ENCODE measurements at places on chromosomes 4 and X.

DNA sequence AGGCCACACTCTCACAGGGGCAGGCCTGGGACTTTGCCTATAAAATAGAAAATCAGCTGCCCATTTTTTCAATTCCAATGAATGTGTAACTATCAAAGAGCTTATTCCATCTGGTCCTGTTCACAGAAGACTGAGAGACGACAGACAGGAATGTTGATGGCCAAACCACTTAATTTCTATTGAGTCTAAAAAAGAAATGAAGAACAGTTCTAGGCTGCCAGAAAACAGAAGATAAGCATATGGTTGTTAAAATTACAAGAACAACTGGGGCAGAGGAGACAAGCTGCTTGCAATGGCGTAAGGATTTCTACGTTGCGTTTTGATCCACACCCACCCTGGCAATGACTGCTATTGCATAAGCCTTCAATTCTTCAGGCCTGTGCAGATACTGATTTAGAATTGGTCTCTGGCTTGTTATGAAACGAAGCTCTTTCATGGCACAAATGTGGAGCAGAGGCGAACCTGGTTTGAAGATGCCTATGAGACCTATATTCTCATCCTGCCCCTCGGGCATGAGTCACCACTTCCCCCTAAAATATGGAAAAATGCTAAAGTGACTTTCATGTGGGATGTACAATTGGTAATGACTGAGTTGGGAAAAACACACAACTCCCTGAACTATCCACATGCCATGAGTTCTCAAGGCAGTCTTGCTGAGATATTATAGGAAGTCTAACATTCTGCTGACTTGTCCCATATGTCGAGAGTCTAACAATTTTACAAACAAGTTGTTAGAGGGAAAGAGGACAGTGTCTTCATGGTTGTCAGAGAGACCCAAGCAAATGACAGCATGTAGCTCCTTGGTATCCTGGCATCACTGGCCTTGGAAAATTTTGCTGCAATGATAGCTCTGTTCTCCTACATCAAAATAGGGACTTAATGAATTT lies 37.9 kb upstream of the SORBS2 start:
- DNase-seq, result no peak

DNA sequence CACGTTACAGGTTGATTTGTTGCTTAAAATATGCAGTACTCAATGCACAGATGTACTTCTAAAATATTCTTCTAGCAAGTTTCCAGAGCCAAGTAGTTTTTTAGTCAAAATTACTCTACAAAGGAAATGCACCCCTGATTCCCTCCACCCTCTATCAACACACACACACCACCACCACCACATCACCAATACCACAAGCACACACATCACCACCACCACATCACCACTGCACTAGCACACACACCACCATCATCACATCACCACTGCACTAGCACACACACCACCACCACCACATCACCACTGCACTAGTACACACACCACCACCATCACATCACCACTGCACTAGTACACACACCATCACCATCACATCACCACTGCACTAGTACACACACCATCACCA lies 105.2 kb upstream of the FRG1 start:
- no peak for DNase-seq

DNA sequence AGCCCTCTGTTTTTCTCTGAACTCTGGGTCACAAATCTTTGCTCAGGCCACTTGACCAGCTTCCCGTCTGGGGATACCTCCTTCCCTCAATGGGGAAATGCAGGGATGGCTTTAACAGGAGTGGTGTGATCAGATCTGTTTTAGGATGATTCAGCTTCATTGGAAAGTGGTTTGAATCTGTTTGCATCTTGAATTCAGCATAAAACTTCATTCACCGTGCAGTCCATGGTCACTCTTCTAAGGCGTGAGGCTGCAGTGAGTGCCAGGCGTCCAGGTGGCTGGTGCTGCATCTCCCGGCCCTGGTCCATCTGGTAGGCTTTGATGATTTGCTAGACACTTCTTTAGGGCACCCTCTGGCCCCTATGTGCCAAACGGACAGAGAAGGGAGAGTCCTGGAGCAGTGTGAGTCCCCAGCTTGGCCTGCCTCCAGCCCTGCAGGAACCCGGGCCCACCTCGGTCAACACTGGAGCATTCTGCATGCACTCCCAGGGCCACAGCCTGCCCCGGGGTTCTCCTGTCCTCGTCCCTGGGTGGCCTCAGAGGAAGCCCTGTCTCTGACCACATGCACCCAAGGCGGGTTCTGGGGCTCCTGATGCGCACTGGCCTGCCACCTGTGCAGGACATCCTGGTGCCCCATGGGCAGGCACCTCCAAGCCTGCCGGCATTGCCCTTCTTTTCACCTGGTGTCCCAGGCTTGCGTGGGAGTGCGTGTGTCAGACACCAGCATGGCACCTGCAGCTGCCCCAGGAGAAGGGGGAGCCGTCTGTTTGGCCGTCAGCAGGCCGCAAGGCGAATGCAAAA lies 251.5 kb upstream of the PSAPL1 start:
- DNase-seq, result no peak

DNA sequence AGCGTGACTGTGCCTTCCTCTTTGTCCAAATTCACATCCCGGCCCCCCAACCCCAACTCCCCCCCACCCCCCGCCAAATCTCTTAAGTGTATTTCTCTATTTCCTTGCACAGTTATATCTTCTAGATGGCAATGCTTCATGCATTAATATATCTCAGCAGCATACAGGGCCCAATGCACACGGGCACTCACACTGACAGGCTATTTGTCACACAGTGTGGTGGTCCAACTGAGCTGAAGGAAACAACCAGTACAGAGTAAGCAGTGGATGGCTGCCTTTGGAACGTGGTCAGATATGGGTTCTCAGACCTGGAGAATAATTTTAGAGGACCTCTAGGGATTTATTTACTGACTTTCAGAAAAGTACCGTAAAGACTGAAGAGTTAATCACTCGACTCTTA lies 681 bp downstream of the EXOC1 start:
- no peak for DNase-seq

DNA sequence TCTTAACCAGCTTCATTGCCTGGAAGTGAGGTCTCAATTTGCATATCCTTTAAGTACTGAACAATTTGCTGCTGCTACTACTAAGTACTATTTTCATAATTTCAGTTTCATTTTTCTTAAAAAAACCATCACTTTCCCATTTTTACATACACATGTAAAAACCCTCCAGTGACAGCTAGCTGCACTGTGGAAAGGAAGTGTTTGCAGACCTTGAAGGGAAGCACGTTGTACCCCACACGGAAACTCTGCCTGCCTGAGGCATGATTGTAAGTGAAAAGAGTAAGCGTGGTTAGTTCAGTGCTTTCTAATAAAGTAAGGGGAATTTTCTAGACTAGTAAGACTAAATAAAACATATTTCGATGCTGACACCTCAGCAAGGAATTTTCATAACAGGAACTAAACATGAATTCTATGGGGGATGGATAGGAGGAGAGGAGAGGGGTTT lies 103.6 kb downstream of the RAPGEF2 start:
- no peak for DNase-seq

DNA sequence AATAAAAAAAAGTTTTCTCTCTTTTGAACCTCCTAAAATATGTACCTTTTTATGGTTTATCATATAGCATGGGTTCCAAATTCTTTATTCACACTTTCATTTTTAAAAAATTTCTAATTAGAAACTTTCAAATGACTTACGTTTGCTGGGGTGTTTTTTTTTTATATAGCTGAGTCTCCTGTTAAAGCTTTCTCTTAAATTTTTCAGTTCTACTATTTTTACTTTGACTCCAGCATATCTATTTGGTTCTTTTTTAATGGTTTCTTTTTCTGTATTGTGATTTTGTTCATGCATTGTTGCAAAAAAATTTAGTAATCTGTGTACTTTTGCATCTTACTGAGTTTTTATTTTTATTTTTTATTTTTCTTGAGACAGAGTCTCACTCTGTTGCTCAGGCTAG lies 22.3 kb downstream of the ZNF718 start:
- no peak for DNase-seq

DNA sequence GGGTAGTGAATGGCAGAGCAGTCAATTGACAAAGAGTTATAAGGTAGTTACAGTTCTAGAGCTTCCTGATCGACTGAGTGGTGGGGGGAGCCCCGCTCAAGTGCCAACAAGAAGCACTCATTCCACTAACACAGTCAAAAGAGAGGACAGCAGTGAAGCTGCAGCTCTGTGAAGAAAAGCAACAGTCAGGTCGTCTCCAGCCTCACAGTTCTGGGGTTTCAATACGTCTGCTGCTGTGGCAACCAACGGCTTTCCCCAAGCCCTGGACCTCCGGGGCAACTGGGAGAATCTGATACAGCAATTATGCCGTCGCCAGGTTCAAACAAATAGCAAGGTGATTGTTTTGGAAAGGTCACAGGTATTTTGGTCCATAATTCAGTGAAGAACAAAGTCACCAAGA lies 30.8 kb downstream of the GPM6B start:
- peak; percentile 25 for DNase-seq

DNA sequence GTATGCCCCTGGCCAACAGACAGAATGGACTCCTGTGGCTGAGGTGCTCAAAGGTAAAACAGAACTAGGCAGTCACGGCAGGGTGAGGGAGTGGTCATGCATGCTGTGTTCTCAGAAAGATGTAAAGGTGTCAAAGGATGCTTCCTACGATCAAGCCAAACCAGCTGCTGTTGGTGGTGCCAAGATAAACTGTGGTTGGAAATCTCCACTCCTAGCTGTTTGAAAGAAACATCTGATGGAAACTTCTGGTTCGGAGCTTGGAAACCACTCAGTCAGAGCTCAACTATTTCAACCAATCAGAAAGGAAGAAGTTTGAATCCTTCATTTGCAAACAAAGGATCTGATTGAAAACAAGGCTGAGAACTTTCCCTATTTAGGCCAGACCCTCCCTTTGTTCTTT lies 68.5 kb upstream of the DDX60 start:
- DNase-seq, result no peak

DNA sequence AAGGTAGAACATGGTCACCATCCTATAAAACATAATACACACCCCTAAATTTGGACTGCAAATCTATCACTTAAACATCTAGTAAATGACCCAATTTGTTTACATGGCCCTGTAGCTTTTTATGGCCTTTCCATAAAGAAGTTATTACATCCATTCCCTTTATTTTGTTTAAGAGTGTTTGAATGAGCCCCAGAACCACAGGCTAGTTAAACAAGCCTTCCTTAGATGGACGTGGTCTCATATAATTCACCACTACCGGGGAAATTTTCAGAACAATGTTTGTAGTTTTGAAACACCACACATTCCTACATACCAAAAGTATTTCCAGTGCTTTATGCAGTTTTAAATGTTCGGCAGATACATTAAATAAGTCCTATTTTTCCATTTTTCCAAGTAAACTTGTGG lies 12.3 kb downstream of the PDGFC start:
- DNase-seq, result no peak

DNA sequence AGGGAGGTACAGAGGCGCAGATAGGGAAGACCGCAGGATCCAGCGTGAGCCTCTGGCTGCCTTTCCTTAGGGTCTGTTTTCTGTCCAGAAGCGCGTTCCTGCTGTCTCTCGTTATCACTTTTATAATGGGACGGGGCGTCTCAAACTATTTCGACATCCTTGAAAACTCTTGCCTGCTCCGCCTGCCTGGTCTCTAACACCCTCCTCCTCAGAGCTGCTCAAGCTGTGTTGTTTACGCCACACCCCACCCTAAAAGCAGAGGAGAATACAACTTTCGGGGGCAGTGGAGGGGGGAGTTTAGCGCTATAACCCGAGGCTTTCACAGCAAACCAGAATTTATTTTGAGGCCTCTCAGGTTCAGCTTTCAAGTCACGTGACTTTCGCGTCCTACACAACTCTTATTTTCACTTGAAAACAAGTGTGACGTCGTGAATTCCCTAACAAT lies 646 bp upstream of the FAM3A start:
- DNase-seq, result no peak

GRCh38 chr4:153527690-153528089 lies 61.5 kb downstream of the TMEM131L start:
- DNase-seq, result no peak

DNA sequence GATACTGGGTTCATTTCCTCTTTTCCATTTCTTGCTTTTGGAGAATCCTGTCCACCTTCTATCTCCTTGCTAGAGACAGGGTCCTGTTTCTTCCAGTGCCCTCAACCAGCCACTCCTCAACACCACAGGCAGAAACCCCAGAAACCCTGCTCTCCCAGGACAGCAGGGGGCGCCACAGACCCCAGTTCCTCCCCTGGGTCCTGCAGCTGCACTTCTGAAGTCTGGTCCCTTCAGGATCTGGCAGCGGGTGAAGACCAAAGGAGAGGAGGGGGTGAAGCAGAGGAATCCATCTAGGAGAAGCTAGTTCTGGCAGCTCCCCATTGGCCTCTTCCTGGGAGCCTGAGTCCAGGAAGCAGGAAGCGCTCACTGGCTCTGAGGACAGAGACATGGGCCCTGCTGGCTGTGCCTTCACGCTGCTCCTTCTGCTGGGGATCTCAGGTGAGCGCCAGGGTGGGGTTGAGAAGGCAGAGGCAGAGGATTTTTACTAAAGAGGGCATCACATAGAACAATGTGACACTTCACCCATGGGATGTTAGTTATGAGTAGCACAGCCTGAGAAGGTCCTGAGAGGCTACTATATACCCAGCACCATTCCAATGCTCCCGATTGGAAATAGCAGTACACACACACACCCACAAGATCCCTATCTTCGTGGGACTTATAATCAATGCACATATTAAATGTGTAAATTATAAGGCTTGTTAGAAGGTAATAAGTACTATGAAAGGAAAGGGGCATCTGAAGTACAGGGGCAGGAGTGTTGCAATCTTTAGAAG lies at the start of gene PRSS48:
Gene PRSS48 (plus strand): TSS at position 375 of the 776 bp plus-strand sequence. CDS start 12 bp downstream, at position 387.
- peak; percentile 1 for DNase-seq

DNA sequence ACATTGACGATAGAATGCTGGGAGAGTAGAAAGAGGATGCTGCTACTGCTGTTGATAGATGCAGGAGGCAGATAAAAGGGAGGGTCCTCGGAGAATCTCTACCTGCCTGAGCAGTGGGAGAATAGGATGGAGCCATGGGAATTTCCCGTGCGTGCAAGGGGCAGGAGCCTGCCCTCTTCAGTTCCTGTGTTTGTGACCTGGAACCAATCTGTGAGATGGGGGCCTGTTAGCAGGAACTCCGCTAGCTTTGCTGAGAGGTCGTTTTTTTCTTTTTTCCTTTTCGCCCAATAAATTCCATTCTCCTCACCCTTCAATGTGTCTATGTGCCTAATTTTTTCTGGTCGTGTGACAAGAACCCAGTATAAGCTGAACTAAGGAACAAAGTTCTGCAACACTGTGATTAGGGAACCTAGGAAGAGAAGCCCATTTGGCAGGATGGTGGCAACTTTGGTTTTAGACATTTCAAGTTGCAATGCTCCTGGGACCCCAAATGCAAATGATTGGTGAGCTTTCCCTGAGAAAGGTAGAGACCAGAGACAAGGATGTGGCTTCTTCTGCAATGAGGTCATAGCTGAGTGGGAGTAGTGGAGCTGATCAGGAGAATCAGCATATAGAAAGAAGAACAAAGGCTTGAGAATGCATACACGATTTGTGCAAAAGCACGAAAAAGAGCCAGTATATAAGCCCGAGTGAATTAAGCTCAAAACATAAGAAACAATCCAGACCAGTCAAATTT lies 23.9 kb downstream of the SLC39A8 start:
- no peak for DNase-seq

DNA sequence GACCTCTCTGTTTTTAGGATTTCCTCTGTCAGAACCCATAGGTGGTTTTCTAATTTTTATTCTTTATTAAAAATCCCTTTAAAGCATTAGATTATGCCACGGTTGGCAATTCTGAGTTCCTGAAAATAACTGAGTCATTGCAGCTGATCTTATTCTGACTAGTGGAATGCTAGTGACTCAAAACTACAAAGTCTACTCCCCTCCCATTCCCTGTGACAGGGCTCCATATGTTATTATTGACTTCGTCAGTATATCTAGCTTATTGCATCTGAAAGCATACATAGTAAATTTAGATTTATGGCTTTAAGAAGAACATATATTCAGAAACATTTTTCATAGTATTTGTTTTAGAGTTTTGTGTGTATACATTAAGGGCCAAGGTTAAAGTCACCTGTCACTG lies 38.5 kb downstream of the HERC3 start:
- no peak for DNase-seq
